ENCODE measurements at places on chromosomes 16 and 17.

DNA sequence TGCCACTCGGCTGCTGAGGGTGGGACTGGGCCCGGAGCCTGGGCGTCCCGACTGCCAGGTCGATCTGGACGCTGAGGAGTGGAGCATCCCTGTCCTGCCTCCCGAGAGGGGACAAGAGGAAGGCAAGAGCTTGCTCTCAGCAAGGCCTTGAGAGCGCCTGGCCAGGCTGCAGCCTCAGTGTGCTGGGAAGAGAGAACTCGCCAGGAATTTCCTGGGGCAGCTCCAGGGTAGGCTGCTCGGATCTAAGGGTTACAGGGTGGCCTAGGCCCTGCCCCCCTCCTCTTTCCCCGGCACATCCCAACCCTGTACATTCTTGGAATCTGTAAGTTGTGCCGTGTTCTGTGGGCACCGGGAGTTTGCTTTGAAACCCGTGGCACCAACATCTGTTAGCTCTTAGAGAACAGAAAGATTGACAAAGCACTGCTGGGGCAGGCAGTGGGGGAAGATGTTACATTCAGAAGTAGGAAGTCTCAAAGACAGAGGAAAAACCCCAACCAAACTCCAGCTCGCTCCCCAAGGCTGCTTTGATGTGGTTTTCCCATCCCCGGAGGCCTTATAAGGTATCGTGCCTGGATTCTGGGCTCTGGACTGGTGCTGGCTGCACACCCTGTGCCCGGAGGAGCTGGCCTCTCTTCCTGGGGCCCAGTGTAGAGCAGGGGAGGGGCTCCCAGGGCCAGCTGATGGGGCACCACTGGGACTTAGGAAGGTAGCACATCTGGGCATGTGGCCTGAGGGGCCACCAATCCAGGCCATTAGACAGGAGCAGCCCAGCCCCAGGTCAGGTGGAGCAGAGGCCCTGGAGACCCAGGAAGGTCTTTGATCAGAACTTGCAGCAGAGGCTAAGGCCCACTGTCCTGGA lies 55.2 kb downstream of the NKD1 start:
- DNase-seq: no peak

DNA sequence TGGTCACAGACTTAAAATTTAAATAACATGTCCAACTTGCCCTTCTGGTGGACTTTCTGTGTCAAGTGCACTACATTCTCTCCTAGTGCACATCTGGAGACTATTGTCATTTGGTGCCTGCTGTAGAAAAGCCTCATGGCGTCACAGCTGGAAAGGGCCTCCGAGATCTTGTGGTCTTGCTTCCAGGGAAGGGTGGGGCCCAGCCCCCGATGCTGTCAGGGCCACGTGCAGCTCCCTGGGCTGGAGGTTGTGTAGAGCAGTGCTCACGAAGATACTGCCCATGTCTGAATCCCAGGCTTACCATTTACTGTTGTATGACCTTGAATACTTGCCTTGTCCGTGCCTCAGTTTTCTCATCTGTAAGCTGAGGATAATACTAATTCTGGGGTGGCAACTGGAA lies 6.8 kb upstream of the MPRIP start:
- DNase-seq: no peak

DNA sequence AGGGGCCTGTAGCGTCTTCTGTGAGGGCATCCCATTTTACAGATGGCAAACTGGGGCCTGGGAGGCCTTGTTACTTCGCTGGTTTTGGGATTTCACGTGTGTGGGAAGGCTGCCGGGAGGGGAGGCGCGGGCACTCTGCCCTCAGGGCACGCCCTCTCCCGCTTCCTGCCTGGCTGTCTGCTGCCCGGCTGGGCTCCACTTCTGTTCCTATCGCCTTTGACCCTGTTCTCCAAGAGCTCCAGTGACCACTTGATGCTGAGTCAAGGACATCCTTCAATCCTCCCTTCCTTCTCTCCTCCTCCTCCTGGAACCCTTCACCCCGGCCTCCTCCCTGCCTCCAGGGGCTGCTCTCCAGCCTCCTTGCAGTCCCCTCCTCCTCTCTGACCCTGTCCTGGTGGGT lies 16.0 kb downstream of the SPNS3 start:
- DNase-seq: no peak

GRCh38 chr17:30344283-30345088 lies 10.6 kb upstream of the TMIGD1 start:
- DNase-seq: no peak

- DNase-seq: no peak
These were observed 21.5 kb downstream of the PRCD start for GRCh38 chr17:76561332-76561731.

- DNase-seq: no peak
These were observed 6.7 kb upstream of the ABCC3 start for GRCh38 chr17:50627782-50628601.

DNA sequence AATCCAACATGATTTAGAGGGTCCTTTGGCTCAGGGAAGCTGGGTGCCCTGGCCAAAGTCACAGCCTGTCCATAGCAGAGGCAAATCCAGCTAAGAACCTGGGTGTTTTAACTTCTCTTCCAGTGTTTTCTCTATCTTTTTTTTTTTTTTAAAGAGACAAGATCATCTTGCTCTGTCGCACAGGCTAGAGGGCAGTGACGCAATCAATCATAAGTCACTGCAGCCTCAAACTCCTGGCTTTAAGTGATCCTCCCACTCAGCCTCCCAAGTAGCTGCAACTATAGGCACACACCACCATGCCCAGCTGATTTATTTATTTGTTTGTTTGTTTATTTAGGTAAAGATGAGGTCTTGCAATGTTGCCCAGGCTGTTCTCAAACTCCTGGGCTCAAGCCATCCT lies 14.8 kb upstream of the GRIN2A start:
- no peak for DNase-seq

GRCh38 chr17:39563476-39563875 lies 44.2 kb downstream of the NEUROD2 start:
- no peak for DNase-seq

DNA sequence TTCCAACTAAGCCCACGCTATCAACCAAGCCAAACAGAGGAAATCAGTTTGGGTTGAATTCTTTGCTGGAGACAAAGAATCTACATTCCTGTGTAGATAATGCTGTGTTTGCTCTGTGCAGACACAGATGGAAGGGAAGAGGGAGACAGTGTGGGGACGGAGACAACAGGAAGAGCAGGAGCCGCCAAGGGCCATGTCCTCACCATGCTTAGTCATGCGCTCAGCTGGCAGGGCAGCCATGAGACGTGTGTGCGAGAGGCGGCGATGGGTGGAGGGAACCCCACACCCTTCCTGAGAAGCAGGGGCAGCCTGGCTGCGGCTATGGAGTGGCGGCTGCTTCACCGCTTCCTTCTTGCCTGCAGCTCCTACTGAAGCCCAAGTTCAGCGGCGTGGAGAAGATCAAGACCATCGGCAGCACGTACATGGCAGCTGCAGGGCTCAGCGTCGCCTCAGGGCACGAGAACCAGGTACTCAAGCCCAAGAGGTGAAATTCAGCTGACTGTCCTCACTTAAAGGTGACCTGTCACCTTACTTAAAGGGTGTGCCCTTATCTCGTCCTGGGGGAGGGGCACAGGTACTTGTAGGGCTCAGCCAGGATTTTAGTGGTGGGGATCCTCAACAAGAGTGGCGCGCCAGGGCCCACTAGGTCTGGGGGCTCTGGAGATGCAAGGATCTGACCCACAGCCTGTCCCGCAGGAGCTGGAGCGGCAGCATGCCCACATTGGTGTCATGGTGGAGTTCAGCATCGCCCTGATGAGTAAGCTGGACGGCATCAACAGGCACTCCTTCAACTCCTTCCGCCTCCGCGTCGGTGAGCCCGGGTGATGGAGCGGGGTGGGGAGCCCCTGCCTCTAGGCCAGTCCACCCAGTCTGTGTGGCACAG lies 47.5 kb downstream of the ADCY7 start:
- DNase-seq: no peak

- no peak for DNase-seq
These were observed 14.7 kb upstream of the MEOX1 start for GRCh38 chr17:43676471-43676870.
